NCI-H2081 treated with DMSO at 0.1 percent for 48 hours (cell line): ENCODE measurements at places on chromosomes 7 and 10.

GRCh38 chr7:139714163-139714901 lies 63.5 kb downstream of the HIPK2 start:
- DNase-seq, result no peak

DNA sequence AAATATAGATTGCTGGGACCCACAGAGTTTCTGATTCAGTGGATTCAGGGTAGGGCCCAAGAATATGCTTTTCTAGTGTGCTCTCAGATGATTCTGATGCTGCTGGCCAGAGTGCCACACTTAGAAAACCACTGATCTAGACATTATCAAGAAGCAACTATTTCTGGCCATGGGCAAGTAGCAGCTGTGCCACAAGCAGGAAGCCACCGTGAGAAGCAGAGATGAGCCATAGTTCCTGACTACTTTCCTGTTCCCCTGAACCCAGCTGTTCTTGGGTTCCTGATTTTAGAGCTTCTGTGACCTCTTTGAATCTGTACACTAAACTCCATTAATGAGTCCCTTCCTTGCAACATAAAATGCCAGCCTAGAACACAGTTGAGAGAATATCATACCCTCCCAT lies 38.1 kb upstream of the PIK3AP1 start:
- DNase-seq, result no peak

- DNase-seq, result no peak
Measured at GRCh38 chr10:2143213-2143835, 406.0 kb upstream of the ADARB2 start.

- no peak for DNase-seq
Measured at GRCh38 chr7:159007364-159007995, 137.2 kb downstream of the VIPR2 start.

- no peak for DNase-seq
Measured at GRCh38 chr7:72234086-72234485, 178.1 kb downstream of the CALN1 start.

- no peak for DNase-seq
Measured at GRCh38 chr7:49980465-49980864, 112.6 kb downstream of the ZPBP start.

- no peak for DNase-seq
Measured at GRCh38 chr7:64630496-64630895, 35.4 kb upstream of the ZNF107 start.

GRCh38 chr7:74185636-74186035 lies 11.5 kb downstream of the EIF4H start:
- no peak for DNase-seq

DNA sequence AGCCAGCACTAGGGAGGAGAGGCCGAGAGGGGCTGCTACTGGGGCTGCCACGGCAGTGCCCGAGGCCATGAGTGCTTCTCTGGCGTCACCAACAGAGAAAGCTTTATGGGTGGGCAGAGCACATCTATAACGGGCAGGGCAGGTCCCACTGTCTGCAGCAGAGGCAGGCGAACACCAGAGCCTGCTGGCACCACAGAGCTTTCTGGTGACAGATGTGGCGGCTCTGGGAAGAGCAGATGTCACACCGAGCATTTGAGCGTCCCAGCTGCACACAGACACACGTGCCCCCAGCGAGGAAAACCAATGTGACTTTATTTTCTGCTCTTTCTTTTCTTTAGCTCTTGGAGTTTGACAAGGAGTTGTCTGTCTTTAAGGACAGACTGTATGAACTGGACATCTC lies 20.5 kb downstream of the NKX6-2 start:
- no peak for DNase-seq

DNA sequence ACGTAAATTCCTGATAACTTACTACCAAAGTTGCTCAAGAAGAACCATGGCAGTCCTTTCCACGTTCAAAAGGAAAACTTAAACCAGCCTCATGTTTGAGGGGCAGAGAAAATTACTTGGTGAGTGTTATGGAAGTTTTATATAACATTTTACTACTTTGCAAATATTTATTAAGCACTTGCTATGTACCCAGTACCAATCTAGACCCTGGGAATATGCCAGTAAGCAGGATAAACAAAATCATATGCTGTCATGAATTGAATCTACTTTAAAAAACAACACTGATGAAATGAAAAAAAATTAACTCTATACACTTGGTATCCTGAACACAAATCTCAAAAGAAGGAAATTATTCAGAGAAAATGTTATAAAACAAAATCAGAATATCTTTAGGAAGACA lies 46.1 kb downstream of the NCAPG2 start:
- DNase-seq, result no peak

- DNase-seq, result no peak
Measured at GRCh38 chr7:38410056-38410455, 136.6 kb upstream of the TARP start.

DNA sequence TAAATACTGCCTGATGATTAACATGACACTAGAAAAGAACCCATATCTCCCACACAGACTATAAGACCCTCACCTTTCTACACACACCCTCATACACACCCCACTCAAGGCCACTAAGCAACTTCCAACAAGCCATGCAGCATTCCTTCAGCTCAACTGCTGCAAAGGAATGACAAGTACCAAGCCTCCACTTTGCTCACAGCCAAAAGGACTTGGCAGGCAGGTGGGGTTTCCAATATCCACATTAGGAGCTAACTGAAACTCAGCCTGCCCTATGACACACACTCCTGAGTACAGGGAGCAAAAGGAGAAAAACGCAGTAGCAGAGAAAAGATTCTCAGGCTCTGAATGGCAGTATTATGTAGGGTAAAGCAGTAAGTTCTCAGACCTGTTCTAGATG lies 13.4 kb downstream of the USP54 start:
- DNase-seq, result no peak

DNA sequence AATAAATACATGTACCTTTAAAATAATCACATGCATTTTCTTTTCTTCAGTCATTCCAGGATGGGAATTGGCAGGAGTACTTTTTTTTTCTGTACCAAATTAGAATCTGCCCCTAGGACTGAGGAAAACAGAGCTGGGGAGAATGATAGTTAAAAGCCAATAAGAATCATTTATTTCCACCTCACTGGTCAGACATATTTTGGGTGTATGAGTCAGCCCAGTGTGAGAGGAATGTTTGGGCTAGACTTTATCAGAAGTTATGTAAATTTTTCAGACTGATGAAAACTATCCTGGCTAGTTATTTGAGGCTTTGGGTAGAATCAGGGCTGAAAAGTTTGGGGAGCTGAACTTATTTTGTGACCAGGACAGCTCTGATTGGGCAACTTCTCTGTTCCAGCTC lies 303.1 kb upstream of the NPSR1 start:
- DNase-seq, result no peak

GRCh38 chr10:44343843-44344242 lies 41.1 kb downstream of the CXCL12 start:
- DNase-seq, result no peak

DNA sequence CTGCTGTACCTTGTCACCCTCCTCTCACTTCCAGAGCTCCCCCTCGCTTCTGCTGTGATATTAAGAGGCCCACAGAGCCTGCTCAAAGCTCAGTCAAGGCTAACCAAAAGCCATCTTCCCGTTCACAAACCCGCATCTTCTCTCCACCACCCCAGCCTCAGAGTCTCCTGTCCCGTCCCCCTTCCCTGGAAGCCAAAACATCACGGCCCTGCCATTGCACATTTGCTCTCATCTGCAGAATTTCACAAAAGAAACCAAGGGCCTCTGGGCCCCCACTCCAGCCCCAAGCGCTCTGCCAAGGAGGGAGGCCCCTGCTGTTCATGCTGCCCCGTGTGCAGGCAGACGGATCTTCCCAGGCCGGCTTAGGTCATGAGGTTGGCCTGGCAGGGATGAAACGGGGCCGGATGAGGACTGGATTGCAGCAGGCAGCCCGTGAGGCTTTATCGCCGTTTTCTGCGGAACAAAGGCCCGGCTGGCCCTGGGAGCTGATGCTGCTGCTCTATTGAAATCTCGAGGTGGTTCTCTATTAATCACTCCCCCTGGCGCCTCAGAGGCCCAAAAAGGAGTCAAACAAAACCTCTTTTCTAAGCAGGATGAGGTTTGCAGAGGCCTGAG lies 31.6 kb upstream of the FOXK1 start:
- no peak for DNase-seq
